Stimulated activated CD4-positive, alpha-beta T cell treated with anti-CD3 and anti-CD28 coated beads, Interleukin-1b, Interleukin-23, amount 100 ng/mL, for 1 hour (primary cell): ENCODE measurements at places on chromosomes 3 and 15.

DNA sequence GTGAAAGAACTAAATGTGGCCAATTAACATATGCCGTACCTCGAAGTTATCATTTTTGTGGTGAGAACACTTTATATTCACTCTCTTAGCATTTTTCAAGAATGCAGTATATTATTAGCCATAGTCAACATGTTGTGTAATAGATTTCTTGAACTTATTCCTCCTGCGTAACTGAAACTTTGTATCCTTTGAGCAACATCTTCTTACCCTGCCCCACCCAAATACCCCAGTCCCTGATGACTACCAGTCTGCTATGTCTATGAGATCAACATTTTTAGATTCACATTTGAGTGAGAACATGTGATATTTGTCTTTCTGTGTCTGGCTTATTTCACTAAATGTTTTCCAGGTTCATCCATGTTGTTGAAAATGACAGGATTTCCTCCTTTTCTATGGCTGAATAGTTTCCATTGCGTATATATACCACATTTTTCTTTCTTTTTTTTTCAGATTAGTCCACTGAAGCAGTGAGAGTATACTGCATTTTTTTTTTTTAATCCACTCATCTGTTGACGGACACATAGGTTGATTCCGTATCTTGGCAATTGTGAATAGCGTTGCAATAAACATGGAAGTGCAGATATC is 12.7 kb upstream of the KBTBD8 start:
- DNase-seq, result no peak

DNA sequence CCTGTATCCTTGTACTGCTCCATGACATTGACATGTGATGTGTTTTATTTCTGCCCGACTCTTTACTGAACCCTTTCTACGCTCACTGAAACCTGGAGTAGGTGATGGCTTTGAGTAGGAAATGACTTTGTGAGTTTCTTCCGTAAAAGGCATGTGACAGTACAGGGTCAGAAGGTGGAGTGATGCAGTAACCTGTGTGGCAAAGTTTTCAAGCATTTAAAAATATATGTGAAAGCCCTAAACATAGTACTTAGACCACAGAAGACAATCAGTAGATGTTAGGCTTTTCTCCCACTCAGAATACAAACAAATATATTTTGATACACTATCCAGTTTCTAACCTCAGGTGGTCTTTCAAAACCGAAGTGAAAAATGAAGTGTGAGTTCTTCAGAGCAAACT is 31.3 kb upstream of the SACM1L start:
- no peak for DNase-seq

GRCh38 chr3:175571096-175571495 is 712.0 kb downstream of the NAALADL2 start:
- no peak for DNase-seq

GRCh38 chr3:148999806-149000205 is 8.5 kb downstream of the GYG1 start:
- no peak for DNase-seq

DNA sequence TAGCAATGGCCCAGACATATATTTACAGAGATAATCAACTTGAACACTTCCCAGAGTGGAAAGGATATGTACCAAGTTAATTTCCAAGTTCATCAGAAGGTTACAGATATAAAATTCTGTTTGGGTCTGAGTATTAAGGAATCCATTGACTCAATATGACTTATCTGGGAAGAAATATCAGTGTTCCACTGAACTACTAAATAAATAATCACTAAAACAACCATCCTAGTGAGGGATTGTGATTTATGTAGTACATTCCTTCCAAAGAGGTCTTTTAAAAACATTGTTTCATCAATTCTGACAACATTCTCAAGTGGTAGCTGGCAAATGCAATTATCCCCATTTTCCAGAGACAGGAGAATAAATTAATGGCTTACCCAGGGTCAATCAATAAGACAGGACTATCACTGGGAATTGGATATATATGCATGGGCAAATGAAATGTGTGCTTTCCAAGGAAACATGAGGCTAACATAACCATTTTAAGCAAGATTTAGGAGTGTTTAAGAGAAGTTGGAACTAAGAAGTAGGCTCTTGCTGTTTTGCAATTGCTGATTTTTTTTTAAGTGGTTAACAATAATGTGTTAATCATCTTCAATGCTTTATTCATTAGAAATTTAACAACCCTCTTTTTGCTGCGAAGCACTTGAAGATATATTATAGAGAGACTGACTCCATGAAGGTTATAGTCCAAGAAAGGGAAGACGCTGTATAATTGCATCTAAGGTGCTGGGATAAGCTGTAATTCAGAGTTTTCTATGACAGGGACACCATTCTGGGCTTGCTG is 37.9 kb downstream of the SLC9A9 start:
- no peak for DNase-seq

- no peak for DNase-seq
These were observed 21.6 kb downstream of the PLA2G4B start for GRCh38 chr15:41860049-41860828.

DNA sequence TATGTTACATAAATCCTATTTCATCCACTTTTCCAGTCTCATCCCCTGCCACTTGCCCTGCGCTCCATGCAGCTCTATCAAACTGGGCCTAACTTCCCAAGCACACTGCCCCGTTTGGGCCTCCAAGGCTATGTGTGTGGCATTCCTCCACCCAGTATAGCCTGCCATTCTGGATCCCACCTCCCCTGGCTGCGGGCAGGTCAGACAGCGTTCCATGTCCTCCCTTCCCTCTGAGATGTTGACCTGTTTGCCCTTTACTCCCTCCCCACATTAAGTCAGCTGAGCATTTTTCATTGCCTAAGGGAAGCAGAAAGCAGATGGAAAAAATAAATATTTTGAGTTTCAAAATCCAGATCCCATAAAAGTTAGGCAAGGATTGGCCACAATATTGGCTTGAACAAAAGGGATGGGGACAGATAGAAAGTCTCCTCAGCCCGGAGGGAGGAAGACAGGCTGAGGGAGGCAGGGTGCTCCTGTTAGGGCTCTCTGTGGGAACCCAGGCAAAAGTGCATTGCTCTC is 73.3 kb downstream of the CYP19A1 start:
- DNase-seq, result no peak

GRCh38 chr3:173410849-173411248 is 13.3 kb downstream of the NLGN1 start:
- no peak for DNase-seq

DNA sequence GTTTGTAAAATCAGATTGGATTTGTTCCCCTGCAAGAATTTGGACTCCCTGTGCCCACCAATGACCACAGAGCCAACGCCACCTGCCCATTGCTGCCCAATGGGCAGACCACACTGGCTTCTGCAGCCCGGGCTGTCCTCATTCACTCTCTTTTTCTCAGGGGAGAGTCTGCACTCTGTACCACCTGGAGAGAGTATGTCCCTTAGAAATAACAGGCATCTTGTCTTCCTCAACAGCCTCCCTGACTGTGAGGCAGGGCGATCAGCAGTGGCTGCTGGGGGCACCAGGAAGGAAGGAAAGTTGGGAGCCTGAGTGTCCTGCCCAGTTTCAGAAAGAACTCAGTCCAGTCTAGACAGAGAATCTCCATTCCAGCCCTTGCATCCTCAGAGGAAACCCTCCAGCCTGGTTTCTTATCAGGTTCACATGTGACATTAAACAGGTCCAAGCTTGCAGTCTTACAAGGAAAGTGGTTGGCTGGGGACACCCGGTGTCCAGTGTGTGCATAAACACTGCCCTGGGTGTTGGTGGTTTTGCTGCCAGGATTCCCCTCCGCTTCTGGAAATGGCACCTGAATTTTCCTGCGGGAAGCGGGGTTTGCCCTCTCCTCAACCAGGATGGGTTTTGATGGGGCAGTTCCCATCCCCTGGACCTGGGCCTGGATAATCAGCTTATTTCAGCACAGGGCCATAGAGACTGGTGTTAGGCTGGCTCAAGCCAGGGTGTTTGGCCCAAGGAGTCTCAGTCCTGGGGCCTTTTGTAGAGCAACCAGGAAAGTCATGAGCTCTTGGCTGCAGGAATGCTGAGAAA is 37.2 kb downstream of the SSUH2 start:
- DNase-seq, result no peak

DNA sequence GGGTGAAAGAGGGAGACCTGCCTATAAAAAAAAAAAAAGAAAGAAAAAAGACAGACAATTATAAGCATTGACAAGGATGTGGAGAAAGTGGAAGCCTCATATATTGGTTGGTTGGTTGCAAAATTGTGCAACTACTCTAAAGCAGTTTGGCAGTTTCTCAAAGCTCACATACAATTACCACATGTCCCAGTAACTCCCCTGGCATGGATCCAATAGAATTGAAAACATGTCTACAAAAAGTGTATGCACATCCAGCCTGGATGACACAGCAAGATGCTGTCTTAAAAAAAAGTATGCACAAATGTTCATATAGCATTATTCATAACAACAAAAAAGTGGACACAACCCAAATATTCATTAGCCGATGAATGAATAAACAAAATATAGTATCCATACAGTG is 19.5 kb downstream of the SETMAR start:
- no peak for DNase-seq

GRCh38 chr15:32682569-32682968 is 35.2 kb upstream of the GREM1 start:
- DNase-seq, result no peak

- DNase-seq, result no peak
These were observed 4.1 kb downstream of the ASB14 start for GRCh38 chr3:57288403-57288802.

DNA sequence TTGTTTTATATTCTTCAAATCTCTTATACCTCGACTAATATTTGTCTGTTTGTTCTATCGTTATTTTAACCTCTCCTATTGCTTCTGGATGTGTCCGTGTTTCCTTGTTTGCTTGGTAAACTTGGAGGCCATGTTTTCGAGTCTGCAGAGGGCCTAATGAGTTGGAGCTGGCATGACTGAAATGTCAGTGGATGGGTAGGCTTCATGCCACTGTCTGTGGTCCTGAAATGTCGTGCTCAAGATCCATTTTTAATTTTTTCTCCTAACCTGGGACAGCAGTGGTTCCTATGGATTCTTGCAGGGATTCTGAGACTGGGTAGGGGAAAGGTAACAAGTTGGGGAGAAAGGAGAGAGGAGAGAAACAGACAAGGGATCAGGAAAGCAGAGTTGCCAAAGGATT is 18.8 kb upstream of the GASK1A start:
- no peak for DNase-seq

- peak; percentile 19 for DNase-seq
These were observed 23.4 kb upstream of the SEC13 start for GRCh38 chr3:10344147-10344943.

DNA sequence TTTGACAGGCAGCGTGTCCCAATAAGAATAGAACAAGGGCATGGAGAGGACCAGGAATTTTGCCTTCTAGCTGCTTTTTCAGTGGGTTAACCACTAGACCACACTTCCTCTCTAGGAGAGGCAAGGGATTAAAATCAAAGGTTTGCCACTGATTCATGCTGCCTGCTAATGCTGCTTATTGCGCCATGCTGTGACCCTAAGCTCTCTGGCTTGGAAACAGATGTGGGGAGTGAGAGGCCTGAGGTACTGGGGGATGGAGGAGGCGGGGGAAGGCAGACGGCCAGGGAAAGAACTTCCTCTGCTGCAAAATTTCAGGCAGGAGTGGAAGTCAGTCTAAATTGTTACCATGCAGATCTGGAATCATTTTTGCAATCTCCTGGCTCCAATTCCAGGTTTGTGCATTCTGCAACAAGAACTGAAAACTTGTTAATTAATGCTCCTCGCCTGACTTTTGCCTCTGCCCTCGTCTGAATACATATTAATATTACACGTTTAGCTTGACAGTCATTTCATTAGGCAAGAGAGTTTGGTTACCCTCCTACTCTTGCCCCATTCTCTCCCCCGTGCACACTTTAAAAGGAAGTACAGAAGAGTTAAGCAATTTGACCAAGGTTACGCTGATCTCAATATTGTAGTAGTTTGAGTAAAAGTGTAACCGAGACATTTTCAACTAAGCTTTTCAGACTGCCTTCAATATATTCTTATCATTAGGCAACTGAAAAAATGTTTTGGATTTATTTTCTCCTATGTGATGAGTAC is 121.7 kb upstream of the SPRED1 start:
- no peak for DNase-seq

- no peak for DNase-seq
These were observed 125.6 kb upstream of the TBL1XR1 start for GRCh38 chr3:177322881-177323280.

DNA sequence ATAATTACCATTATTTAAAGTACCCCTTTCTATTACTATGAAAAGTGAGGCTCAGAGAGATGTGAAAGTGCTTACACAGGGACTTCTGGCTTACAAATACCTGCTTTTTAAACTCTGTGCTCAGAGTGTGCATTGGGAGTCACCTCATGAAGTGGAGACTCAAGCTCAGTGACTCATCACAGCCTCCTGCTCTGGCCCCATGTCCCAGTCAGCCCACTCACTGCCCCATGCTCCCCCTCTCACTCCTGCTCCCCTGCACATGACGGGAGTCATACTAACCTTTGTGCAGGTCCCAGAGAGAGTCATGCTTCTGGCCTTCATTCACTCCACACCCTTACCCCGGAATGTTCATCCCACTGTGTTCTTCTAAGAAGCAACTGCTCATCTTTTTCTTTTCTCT is 20.2 kb downstream of the CCR1 start:
- no peak for DNase-seq

DNA sequence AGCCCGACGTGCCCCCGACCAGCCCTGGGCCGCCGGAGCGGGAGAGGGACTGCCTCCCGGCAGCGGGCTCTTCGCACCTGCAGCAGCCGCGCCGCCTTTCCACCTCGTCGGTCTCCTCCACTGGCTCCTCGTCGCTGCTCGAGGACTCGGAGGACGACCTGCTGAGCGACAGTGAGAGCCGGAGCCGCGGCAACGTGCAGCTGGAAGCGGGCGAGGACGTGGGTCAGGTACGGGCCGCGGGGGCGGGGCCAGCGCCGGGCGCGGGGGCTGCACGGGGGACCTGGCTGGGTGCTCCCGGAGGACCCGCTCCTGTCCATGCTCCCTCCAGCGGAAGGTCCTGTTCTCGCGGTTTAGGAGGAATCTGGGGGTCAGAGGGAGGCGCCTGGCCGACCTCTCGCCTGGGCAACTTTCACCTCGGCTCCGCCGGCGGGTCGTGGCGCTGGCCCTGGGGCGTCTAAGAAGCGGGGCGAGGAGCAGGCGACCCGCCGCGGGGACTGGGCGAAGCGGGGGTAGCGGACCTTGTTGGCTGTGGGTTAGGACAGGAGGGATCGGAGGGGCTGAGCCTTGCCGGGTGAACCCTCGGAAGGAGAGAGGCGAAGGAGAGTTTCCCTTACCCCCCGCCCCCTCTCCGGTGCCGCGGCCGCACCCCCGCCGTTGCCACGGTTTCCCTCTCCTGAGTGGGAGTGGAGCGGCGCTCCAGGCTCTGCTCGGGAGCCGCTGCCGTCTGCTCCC is 682 bp downstream of the ITPKA start:
- no peak for DNase-seq

DNA sequence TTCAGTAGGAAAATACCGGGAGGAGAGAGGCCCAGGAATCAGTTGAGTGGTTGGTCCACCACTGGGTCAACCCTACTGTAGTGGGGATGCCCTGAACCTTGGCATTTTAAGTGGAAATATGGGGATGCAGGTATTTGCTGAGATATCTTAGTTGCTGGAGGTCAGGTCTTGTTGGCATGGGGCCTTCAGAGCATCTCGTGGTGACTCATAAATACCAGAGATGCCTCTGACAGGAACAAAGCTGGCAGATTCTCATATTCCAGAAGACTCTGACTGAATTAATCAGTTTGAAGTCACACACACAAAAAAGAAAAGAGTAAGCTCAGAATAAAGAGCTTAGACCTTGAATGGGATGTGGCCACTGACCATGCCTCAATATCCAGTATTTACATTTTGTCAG is 91.6 kb downstream of the CACNA2D3 start:
- no peak for DNase-seq
